WERI-Rb-1 (cell line): ENCODE measurements at places on chromosomes 7 and 10.

GRCh38 chr7:44617225-44617890, 10.9 kb downstream of the OGDH start:
- no peak for DNase-seq

DNA sequence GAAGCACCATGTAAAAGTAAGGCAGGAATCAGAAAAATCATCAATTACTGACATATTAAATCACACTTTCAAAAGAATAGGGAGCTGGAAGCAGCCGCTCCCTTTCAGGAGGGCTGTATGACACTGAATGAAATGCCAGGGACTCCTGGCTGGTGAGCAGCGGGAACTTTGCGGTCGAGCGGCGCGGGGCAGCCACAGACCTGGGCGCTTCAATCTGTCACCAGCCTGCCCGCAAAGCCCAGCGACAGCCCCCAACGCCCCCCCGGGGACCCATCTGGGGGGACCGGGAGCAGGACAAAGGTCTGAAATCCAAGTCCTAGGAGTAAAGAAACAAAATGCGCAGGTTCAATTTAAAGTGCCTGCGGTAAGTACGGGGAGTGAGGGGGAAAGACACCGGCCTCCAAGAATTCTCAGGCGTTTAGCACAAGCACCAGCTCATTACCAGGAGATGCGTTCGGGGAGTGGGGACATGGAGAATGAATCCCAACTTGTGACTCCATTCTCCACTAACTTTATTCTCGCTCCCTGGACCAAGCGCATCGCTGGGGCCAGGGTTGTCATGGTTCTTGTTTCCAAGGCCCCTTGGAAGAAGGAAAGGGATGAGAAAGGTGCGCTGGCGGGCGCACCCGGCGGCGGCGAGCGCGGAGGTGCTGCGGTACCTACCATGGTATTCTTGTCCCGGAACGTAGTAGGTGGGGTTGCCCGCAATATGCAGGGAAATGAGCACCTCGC, 824 bp downstream of the RELN start:
- DNase-seq = no peak

DNA sequence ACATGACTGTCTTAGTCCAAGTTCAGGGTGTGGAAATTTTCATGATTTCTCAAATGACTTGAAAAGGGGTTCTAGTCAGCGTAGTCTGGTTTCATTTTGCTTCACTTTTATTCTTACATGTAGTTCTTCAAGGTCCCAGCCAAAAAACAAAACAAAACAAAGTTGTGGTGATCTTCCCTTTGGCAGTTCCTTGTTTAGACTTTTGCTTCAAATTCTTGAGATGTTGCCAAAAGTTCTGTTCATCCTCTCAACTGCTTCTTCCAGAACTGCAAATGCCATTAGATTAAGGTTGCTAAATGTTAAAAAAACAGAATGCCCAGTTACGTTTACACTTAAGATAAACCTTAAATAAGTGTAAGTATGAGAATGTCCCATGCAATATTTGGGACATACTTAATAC, 370.8 kb upstream of the LRRTM3 start:
- DNase-seq = no peak

DNA sequence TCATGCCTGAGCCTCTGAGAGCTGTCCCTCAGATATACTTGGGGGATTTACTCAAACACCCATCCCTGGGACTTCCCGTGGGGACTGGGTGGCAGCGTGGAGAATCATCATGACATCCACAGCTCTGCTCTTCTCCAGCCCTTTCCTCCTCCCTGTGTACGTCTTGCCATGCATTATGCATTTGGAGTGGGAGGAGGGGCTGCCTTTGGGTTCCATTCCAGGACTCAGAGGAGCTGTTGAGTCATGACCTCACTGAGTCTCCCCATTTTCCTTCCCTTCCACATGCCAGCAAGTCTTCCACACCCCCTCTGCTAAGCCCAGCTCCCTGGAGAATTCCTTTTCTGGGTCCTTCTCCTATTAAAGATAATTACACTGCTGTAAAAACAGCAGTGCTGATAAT, 480.7 kb downstream of the SORCS3 start:
- DNase-seq = no peak

DNA sequence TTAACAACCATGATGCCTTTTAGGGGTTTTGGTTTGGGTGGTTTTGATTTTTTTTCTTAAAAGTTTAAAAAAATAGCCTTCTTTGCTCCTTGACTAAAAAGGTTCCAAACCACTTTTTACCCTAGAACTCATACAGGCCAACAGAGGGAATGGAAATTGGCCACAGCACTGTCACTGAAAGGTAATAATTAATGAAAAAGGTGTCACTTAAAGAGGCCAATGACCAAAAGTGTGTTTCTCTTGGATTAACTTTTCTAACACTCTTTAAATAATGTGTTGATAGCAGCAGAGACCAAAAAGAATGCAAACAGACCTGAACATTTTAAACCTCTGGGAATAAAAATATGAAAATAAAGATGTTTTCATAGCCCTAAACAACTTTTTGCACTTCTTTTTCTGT, 221.1 kb upstream of the TCF7L2 start:
- no peak for DNase-seq

DNA sequence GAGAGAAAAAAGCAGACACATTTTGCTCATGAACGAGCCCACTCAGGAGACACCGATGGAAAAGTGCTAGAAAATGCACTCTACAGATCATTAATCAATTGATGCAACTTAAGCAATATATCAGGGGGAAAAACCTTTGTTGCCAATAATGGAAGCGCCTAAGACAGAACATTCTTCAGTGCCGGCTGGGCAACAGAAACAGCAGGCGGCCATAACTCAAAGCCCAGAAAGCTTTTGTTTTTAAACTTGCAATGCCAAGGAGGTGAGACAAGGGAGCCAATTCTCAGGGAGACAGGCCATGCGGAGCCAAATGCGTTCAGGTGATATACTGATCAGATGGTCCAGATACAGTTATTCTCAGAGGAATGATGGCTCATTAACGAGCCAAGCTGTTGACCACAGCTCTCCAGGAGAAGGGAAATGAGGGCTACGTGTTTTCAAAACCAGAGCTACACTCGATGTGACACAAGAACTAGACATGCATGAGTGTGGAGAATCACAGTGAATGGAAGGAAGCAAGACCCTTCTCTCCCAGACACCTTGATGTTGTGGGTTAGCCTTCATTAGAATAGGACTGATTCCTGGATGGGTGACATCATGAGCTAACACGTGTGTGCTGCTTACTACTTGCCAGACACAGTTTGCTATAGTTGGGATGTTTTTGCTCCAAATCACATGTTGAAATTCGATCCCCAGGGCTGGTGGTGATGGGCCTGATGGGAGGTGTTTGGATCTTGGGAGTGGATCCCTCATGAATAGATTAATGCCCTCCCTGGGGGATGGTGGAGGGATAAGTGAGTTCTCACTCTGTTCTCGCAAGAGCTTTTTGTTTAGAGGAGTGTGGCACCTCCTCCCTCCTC, 79.1 kb upstream of the KCNMA1 start:
- DNase-seq = no peak

- DNase-seq = no peak
Measured at GRCh38 chr7:113519472-113519871, 399.3 kb downstream of the PPP1R3A start.

DNA sequence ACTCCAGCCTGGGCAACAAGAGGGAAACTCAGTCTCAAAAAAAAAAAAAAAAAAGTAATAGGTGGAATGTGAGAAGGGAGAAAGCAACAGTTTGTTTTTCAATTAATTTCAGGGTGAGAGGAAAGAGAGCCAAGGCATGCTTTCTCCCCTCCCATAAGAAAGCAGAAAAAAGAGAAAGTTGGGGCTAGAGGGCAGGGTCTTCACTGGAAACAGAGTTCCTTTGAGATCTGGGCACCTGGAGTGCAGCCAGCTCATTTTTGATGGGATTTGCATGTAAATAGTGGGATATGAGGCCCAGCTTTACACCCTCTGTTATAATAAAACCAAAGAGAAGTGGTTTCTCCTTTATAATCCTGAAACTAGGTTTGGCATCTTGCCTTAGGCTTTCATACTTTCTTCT, 13.8 kb upstream of the STOX1 start:
- no peak for DNase-seq

- no peak for DNase-seq
Measured at GRCh38 chr7:94389381-94389780, 5.3 kb upstream of the COL1A2 start.

GRCh38 chr10:12572281-12572680, 222.9 kb downstream of the CAMK1D start:
- no peak for DNase-seq

- DNase-seq = no peak
Measured at GRCh38 chr10:93967756-93968155, 26.0 kb upstream of the PLCE1 start.

GRCh38 chr10:121598263-121599249, at the start of gene FGFR2:
Gene FGFR2, minus strand, starts transcription at chr10:121598444. Its CDS starts 4,627 bp downstream, at chr10:121593817.
- DNase-seq = peak; percentile 86

- no peak for DNase-seq
Measured at GRCh38 chr7:156772725-156773124, 120.3 kb downstream of the LMBR1 start.

DNA sequence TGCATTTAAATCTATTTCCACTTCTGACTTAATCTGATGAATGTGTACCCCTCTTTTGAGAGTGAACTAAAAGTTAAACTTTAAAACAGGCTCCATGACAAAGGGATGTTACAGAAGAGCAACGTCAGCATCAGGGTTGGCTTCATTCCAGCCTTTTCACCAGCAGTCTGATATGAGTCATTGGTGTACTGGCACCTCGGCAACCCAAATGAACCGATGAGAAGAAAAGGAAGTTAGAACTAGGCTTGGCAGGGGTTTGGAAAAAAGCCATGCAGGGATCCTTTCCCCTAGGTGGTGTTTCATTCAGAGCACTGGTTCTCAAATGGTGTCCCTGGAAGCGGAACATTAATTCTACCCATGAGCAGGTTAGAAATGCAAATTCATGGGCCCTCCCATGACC, 53.6 kb downstream of the SEC61G start:
- no peak for DNase-seq

GRCh38 chr7:101959342-101959741, 141.9 kb downstream of the CUX1 start:
- DNase-seq = no peak

- DNase-seq = no peak
Measured at GRCh38 chr10:11730779-11731178, 11.4 kb upstream of the ECHDC3 start.

- no peak for DNase-seq
Measured at GRCh38 chr7:118305671-118306070, 81.2 kb downstream of the ANKRD7 start.

DNA sequence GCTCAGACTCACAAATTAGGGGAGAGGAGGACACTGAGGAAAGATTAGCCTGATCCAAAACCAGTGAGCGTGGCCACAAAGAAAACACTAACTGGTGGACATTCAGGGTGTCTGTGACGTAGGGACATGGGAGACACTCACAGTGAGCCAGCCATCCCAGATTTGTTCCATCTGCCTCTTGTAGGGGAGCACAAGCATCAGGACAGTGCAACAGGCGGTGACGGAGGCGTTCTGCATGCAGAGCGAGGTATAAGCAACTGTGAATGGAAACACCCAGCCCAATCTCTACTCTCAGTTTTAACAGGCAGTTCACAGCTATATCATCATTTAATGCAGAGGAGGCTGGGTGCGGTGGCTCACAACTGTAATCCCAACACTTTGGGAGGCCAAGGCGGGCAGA, 52.8 kb upstream of the TOMM7 start:
- no peak for DNase-seq
